ENCODE measurements at places on chromosomes 2 and 18.

DNA sequence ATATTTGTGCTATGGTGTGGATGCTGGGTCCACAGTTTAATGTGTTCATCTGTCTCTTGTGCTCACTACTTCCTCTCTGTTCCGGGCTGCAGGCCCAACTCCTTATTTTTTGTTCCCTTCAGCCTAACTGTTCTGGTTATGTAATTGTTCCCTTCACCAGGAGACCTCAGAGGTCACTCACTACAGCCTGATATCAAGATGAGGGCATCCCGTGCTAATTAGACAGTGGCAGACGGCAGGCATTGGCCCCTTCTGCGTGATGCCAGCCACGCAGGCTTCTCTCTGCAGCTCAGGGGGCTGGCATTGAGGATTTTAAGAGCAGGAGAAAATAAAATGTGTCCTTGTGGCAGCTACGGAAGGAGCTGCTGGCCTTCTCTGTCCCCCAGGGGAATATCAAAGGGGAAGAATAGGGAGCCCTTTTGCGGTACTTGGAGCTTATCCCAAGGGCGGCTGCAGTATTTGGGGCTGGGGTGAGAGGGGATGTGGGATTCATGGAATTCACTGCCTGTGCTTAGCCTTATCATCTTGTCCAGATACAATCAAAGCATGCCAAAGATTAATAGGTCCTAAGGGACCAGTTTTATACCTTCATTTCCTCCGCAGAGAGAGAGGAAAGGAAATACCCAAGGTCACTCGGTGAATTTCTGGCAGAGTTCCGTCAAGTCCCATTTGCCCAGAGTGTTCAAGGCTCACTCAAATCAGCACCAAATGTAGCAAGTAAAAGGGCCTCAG, 53.3 kb upstream of the TRIB2 start:
- no peak for DNase-seq

DNA sequence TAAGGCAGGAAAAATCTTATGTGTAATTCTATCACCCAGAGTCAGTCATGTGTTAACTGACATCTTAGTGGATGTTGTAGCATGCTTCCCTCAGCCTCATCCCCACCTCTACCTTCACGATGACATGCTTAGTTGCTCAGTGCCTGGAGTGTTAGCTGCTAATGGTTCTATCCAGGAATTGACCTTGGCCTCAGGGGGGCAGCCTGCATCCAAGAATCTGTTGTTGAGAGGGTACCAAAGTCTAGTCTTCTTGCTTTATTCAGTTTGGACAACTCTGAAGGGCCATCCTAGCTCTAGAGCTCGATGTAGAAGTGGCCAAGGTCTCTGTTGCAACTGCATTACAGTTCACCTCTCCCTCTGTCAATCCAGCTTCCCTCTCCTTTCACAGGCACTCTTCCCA, 61.2 kb downstream of the ACYP2 start:
- peak; percentile 42 for DNase-seq

DNA sequence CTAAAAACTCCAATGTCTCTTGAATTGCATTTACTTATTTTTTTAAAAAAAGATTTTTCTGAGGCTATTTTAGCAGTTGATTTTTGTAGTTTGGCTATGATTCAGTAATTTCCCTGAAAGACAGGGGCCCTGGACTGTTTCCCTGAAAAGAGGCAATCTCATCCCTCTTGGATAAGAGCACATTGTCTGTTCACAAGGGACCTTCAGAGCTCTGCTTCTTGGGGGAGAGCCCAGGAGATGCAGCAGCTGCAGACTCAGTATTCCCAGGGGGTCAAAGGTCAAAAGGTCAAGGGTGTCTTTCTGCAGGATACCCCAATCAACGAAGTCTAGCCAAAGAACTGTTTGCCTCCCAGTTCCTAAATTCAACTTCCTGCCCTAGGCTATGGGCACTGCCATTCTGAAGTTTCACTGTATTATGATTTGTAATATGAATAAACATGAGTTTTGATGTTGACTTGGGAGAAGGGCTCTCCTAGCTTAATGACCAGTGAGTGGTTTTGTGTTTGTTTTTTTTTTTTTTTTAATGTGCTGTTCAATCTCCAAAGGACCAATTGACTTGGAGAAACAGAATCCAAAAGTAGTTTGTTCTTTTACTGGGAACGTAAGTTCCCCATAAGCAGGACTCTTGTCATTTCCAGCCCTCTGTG, 157.0 kb upstream of the SERPINE2 start:
- no peak for DNase-seq

DNA sequence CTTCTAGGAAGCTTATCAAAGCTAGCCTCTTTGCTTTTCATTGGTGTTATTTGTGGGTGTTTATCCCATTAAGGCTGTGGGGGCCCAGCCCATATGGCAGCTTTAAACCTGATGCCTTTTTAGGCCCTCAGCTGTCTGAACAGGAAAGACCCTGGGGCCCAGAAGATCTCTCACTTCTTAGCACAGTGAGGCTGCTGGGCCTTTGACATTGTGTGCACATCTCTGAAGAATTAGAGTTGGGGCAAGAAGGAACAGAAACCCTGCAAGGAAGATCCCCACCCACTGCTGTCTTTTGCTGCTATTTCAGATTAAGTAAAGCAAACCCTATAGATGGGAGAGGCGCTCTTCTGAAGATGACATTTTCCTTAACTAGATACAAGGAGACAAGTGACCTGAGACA, 250.0 kb downstream of the SMAD2 start:
- no peak for DNase-seq

GRCh38 chr2:111618226-111618977, 265.6 kb downstream of the ANAPC1 start:
- peak; percentile 83 for DNase-seq

DNA sequence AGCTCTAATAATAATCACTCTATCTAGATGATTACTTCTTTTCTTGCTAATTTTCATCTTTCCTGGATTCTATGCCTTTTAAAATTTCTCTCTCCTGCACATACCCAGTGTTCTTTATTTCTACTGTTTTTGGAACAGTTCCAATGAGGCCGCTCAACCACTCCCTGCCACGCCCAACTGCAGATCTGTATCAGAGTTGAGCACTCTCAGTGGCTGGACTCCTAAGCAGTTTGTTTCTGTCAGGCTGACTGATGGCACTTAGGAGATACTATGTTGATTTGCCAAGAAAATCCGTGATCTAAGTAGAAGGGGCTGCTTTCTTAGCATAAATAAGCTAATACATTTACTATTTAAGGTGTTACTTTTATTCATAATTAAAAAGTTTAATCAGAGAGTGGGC, 192.8 kb downstream of the ARHGAP15 start:
- DNase-seq, result no peak

DNA sequence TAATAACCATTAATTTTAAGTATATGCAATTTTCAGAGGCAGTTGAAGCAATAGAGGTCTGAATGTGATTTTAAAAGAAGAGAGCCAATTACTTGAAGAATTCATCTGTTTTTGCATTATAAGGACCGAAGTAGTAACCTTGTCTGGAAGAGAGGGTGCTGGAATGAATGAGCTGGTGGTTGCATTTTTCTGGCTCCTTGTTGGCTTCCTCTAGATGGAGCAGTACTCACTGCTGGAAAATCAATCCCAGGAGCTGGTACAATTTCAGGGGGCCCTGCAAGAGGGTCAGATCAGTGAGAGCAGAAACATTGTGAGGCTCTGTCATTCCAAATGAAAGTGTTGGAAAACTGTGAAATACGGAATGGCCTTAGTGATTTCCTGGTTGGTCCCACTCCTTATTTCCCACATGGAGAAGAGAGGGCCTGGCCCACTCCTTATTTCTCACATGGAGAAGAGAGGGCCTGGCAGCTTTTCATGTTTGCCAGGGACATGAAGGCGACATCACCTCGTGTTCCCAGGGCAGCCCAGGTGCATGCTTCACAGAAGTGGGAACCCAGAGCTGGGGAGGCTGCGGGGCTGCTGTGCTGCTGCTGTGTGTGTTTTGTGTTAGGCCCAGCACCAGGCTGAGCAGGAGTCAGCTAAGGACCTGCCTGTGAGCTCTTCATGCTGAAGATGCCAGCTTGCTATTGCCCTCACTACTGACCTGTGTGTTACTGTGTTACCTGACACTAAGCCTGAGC, 197.4 kb downstream of the SNTG2 start:
- DNase-seq, result no peak

DNA sequence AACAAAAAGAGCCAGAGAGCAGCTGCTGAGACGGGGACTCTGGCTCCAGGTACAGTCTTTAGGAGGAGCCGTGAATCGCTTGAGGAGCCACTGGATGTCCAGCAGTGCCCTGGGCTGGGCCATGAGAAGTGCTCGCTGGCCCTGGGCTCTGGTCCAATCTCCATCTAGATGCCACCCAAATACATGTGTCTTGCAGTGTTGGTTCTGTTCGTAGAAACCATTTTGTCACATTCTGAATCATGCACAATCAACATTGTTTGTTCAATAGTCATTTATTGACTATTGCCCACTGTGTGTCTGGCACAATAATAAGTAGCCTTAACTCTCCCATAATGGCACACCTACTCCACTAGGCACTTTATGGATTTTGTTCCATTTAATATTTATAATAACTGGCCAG, 26.1 kb downstream of the TYMS start:
- DNase-seq, result no peak

DNA sequence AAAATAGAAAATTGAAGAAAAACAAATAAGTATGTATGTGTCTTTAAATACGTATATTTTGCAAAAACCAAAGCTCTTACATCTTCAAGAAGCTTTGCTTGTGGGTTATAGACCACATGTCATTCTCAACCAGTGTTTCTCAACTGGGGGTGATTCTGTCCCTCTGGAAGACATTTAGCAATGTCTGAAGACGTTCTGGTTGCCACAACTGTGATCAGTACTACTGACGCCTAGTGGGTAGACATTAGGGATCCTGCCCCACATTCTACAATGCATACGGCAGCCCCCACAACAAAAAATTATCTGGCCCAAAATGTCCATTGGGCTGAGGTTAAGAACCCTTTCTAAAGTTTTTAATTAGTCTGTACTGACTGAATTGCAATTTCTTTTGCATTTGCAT, 48.4 kb downstream of the UNC50 start:
- DNase-seq, result no peak

- DNase-seq, result no peak
Observed at GRCh38 chr2:160097326-160097725, 34.9 kb upstream of the PLA2R1 start.

DNA sequence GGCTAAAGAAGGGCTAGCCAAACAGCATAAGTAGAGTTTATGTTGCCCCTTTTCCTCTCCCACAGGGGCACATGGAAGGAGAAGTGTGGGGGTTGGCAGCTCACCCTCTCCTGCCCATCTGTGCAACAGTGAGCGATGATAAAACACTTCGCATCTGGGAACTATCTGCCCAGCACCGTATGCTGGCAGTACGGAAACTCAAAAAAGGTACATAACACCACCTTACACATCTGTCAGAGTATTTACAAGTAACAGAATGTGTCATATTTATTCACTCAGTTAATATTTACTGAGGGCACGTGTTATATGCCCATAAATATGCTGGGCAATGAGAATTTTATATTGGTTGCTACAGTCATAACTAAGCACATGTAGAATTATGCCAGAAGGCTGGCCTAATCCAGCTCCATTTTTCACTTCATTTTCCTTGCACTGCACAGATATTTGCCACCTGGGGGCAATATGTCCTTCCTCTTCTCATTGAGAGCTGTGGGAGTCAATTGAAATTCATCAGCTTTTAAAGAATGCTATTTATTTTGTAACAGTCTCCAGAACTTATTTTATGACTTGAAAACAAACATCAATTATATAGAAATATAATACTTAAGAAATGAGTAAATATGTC, 150.6 kb downstream of the RTN4 start:
- peak; percentile 55 for DNase-seq

GRCh38 chr18:22848615-22849014, 84.5 kb upstream of the RBBP8 start:
- no peak for DNase-seq

DNA sequence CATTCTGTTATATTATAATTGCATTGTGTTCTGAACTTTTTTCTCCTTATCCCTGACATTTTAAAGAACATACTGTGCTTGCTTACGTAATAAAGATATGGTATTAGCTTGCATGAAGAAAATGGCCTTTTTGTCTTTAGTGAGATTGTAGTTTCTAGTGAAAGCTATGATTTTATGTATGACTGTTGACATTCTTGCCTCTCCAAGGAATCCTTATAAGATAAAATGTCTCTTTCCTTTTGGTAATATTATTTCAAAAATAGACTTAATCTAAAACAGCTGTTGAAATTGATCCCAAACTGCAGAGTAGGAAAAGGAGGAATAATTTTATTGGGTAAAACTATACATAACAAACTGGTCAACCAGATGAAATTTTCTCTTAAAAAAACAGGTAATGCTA, 40.8 kb upstream of the CCDC102B start:
- no peak for DNase-seq

DNA sequence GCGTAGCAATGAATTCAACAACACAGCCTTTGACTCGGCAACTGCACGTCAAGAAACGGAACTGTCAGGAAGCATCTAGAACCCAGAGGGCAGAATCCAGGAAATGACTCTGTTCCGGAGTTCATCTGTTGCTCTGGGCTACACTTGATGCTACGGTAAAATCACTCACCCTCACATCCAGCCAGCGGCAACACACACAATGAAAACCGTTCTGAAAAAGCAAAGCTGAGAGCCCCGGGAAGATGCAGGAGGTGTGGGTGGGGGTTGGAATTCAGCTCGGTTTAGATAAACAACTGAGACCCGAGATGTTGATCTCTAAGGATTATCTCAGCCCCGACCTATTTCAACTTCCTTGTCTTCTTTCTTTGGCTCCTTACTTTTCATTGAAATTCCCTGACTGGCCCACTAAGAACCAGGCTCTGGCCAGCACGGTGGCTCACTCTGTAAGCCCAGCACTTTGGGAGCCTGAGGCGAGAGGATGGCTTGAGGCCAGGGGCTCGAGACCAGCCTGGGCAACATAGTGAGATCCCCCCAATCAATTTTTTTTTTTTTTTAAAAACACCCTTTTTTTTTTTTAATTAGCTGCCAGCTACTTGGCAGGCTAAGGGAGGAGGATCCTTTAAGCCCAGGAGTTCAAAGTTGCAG, 13.3 kb upstream of the RAB17 start:
- no peak for DNase-seq

GRCh38 chr2:53786352-53786704, 425 bp downstream of the ASB3 start:
- no peak for DNase-seq

DNA sequence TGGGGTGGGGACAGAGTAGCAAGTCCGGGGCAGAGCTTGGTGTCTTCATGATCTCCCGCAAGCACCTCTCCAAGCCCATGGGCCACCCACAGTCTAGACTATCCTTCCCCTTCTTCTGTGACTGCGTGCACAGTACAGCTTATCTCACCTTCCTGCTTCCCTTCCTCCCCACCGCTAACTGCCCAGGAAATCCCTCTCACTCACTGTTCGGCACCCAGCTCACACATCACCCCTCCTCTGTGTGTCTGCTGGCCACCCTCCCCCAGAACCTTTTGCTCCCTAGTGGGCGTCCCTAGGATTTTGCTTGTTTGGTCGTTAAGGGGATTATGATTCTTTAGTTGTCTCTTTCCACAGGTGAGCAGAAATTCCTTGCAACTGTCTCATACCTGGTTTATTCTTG, 31.5 kb upstream of the SMAD7 start:
- DNase-seq, result no peak

GRCh38 chr2:23404426-23404825, 19.4 kb downstream of the KLHL29 start:
- peak; percentile 55 for DNase-seq

GRCh38 chr18:9106094-9106493, 3.6 kb downstream of the NDUFV2 start:
- DNase-seq, result no peak

GRCh38 chr2:232030229-232030628, 68.7 kb downstream of the DIS3L2 start:
- no peak for DNase-seq
